Suprapubic skin (tissue), 4 donors: ENCODE measurements at places on chromosomes 2 and 18. TPM values are rescaled to one million over a fixed set of nuclear protein-coding genes. Genes with fewer than 3 reads are reported as not detected.

- H3K27me3 ChIP-seq = no peaks in the 10 kb centered on the region
- no peaks in the 10 kb centered on the region for H3K36me3 ChIP-seq
- no peak overlapping the region for H3K27ac ChIP-seq
- no peak for DNase-seq
Measured at GRCh38 chr18:67682516-67682915, 166.0 kb upstream of the DSEL start.

- H3K4me3 ChIP-seq = no peak overlapping the region
- DNase-seq = no peak
- H3K27me3 ChIP-seq = no peaks in the 10 kb centered on the region
- H3K27ac ChIP-seq = no peak overlapping the region
- H3K36me3 ChIP-seq = no peaks in the 10 kb centered on the region
- no peaks in the 10 kb centered on the region for H3K4me1 ChIP-seq
Measured at GRCh38 chr2:6412533-6413091, 453.1 kb downstream of the CMPK2 start.

DNA sequence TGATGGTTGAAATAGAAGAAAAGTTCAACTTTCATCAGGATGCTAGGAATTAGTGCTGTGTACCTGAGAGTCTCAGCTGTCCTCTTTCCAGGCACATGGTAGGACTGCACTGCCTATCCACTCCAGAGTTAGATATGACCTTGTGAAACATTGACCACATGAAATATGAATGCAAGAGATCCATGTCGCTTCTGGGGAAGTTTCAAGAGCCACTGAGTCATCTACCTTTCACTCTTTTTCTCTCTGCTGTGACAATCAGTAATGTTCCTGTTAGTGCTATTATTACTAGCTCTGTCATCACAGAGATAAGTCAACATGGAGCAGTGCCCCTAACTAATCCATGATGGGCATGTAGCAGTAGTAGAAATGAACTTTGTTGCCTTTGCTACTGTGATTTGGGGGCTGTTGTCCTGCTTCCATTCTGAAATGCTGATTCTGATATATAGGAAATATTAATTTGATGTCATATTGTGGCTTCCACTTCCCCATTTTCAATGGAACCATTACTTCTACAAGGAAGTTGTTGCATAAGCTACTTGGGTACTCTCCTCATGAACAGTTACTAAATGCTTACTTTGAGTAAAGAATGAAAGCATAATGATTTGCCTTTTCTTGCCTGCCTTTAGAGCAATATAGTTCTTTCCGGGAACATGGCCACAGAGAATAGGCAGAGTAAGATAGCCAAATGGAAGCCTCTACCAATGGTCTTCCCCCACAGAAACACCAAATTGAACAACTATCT lies 192.8 kb upstream of the ZNF521 start:
- H3K4me3 ChIP-seq = no peak overlapping the region
- H3K36me3 ChIP-seq = no peaks in the 10 kb centered on the region
- no peak overlapping the region for H3K27ac ChIP-seq

DNA sequence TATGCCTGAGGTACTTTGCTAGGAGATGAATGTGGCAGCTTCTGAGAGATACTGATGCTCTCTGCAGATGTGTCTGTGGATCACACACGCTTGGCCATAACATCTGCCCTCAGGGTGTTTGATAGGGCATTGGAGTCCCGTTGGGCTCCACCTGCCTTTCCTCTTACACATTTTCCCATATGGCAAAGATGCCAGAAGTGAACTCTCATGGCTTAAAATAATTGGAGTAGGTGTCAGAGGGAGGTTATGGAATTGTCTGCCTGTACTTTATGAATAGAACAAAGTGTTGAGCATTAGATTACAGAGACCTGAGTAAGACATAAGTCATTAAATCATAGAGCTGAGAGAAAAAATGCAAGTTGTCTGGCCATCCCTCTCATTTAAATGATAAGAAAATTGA lies 75.3 kb upstream of the PNPT1 start:
- no peaks in the 10 kb centered on the region for H3K36me3 ChIP-seq
- DNase-seq = no peak
- no peaks in the 10 kb centered on the region for H3K27me3 ChIP-seq
- H3K4me1 ChIP-seq = peaks cover 7% of the 10 kb centered on the region

The PLB1 gene
- total RNA-seq = 21.6 TPM

DNA sequence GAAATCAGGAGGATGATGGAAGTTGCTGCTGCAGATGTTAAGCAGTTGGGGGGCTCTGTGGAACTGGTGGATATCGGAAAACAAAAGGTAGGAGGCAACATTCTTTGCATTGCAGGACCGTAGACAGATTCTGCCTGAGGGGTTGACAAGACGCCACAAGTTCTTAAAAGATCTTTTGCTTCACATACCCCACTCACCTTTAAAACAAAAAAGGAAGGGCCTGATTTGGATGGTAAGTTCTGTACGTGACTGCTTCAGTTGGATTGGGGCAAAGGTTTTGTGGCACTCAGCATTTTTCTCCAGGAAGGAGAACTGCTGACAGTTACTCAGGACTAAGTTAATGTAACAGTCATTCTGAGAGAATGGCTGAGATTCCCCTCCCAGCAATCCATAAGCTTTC lies 5.2 kb downstream of the CNDP2 start:
- no peak for DNase-seq
- peaks cover 52% of the 10 kb centered on the region for H3K36me3 ChIP-seq
- peak overlapping the region; percentile 9 for H3K4me3 ChIP-seq
- peaks cover 38% of the 10 kb centered on the region for H3K4me1 ChIP-seq

DNA sequence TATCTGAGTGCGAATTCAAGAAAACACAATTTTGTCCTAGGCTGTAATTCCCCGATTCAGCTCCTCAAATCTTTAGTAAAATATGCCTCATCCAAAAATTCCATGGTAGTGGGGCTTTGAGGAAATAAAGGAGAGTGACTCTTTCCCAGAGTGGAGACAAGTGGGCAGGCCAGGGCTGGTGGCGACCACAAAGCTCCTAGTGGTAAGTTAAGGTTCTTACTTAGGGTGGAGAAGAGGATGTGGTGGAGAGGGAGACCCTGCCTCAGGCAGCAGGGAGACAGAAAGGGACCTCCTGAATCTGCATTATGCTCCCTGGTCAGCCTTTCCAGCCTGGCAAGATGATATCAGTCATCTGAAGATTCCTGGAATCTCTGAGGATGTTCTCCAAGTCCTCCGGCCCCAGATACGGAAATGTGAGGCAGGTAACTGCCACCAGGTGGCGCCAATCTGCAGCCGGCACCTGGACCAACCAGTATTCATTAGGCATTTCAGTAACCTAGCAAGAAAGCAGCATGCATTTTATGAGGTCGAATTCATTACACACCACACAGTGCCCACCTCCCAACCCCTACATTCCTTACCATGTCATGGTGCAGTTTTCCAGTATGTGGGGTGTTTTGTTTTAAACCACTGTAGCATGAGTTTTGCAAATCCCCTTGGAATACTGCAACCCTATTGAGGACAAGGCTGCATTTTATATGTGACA lies 106.4 kb downstream of the POLE4 start:
- H3K4me3 ChIP-seq = no peak overlapping the region
- H3K27ac ChIP-seq = no peak overlapping the region
- no peaks in the 10 kb centered on the region for H3K27me3 ChIP-seq
- peak; percentile 60 for DNase-seq
